ENCODE measurements at places on chromosomes 13 and 19.

DNA sequence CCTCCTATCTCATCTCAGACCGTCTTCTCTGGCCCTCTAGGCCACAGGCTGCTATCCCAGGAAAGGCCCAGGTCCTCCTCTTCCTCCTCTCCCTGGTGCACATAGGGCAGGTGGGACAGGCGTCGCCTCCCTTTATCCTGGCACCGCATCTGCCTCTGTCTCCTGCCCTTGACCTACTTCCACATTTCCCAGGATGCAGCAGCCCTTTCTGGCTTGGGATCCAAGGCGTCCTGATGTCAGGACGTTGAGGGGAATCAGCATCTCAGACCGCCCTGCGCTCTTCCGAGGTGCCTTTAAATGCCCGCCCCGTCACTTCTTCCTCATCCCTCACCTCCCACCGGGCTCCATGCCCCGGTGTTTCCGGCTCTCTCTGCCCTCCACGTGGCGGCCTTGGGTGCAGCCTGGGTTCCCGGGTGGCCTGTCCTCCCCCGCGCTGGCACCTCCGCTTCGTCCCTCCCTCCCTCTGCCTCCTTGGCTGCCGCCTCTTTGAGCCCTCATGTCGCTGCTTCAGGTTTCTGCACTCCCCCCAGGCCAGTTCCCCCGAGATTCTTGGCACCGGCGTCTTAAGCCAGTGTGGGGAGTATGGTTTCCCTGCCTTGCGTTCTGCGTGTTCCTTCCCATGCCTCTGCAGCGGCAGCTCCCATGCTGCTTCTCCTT lies 66.3 kb downstream of the KDM4B start:
- DNase-seq = no peak

DNA sequence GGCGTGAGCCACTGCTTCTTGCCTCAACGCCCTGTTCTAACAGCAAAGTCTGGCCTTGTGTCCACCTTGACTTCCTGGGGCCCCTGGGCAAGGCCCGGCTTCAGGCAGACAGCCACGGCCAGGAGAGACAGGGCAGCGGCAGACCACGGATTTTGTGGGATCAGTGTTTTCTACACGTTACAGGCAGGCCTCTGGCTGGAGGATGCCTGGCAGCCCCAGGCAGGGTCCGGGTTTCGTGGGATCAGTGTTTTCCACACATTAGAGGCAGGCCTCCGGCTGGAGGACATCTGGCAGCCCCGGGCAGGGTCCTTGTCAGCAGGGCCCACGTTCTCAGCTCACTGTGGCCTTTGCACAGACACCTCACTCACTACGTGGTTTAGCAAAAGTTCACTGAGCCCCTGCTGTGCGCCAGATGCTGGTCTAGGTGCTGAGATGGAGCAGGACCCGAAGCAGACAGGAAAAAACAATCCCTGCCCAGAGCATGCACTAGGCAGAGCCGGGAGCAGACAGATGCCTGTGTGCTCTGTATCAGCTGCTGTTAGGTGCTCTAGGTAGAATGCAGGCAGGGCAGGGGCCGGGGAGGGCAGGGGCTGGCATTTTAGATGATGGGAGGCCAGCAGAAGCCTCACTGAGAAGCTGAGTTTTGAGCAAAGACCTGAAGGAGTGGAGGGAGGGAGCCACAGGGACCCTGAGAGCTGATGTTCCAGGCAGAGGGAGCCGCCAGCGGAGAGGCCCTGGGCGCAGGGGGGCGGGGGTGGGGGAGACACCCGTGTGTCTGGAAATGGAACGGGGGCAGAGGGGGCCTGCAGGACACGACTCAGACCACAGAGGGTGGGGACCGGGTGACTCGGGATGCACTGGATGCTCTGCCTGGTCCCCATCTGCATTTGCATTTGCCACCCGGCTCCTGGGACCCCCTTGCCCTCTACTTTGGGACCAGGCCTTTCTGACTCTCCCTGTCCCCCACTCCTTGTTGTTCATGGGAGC lies 25.0 kb upstream of the NCCRP1 start:
- no peak for DNase-seq

- no peak for DNase-seq
Observed at GRCh38 chr13:40488869-40489391, 177.5 kb downstream of the FOXO1 start.

GRCh38 chr19:3047496-3048189 lies 14.7 kb downstream of the TLE5 start:
- DNase-seq = peak; percentile 47

DNA sequence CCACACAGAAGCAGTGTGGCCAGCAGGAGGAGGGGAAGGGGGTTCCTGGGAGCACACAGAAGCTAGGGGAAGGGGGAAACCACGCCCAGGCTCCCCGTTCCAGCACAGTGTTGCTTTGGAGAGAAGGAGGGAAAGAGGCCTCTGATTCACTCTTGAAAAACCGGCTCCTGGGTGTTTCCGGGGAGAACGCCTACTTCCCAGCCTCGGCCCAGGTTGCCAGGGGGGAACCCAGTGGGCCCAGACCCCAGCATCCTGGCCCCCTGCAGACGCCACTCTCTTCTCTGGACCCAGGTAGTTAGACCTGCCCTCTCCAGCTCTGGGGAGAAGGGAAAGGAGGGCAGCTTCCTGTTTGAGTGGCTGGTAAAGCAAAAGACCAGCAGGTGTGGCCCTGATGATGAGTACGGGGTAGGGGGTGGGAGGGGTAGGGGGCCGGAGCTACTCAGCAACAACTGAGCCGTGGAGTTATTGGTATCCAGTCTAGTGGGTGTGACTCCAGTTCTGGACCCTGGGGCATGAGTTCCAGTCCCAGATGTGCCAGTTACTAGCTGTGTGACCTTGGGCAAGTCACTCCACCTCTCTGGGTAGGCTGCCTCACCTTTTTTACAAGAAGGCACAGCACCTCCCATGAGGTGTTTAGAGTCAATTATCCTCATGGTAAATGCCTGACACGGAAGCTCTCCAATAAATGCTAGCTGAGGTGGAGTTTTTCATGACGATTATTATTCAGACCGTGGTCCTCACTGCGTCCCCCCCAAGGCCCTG lies 836 bp downstream of the GIPC1 start:
- no peak for DNase-seq

DNA sequence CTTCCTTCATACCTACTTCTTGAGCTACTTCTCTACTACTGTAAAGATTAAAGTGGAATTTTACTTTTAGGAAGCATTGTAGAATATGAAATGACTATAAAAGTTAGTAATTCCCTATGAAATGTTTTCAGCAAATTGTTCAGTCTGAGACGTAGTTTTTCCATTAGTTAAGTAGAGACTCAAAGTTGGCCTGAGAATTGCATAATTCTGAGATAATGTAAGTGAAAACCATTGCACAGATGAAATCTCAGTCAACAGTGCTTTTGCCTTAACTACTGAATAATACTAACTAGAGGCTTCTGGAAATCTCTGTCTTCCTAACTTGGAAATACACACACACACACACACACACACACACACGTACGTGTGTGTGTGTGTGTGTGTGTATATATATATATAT lies 125.9 kb downstream of the FGF14 start:
- no peak for DNase-seq

DNA sequence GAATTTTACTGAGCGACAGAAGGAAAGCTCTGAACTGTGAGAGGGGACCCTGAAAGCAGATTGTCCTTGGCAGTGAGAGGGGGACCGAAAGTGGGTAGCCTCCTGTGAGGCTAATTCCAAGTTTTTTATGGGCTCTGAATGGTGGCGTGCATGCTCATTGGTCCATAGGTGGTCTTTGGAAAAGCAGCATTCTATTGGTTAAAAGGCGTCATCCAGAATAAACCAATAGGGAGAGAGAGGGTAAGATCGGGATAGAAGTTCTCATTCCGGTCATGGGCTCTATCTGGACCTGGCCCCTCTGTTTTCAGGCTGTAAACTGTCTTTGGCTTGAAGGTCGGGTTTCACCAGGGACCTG lies 539.8 kb upstream of the PCDH9 start:
- DNase-seq = no peak

- DNase-seq = no peak
Observed at GRCh38 chr13:79197933-79198332, 208.1 kb downstream of the RBM26 start.

- DNase-seq = no peak
Observed at GRCh38 chr13:64534302-64534701, 2695.8 kb downstream of the PCDH9 start.

Measured in COLO829 (cell line).